ENCODE measurements at places on chromosomes 7 and 10.
A peak's percentile ranks its signal among the peaks of the same experiment; 100 is the strongest.

DNA sequence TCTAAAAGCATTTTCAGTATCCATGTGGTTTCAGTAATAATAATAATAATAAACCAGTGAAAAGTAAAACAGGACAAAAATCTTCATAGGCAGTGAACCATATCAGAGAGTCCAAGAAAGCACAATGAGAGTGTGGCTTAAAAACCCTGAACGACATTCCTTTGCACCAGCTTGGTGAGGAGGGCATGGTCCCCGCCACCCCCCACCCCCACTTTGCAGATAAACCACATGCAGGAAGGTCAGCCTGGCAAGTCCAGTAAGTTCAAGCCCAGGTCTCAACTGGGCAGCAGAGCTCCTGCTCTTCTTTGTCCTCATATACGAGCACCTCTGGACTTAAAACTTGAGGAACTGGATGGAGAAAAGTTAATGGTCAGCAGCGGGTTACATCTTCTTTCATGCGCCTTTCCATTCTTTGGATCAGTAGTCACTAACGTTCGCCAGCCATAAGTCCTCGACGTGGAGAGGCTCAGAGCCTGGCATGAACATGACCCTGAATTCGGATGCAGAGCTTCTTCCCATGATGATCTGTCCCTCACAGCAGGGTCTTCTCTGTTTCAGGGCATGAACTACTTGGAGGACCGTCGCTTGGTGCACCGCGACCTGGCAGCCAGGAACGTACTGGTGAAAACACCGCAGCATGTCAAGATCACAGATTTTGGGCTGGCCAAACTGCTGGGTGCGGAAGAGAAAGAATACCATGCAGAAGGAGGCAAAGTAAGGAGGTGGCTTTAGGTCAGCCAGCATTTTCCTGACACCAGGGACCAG is 172.5 kb downstream of the EGFR start:
- no peaks in the 10 kb centered on the region for H3K4me1 ChIP-seq
- H3K36me3 ChIP-seq = no peaks in the 10 kb centered on the region
- no peak overlapping the region for H3K27ac ChIP-seq

- H3K27ac ChIP-seq = no peak overlapping the region
- no peak for DNase-seq
- H3K4me1 ChIP-seq = no peaks in the 10 kb centered on the region
Measured at GRCh38 chr10:110609605-110610004, 34.5 kb upstream of the RBM20 start.

GRCh38 chr7:30552330-30552729 is 42.3 kb upstream of the GARS1 start:
- H3K27me3 ChIP-seq = no peaks in the 10 kb centered on the region
- H3K4me1 ChIP-seq = no peaks in the 10 kb centered on the region
- H3K4me3 ChIP-seq = no peak overlapping the region
- H3K36me3 ChIP-seq = peaks cover 11% of the 10 kb centered on the region
- no peak for DNase-seq

GRCh38 chr10:24469993-24470392 is 253.7 kb downstream of the ARHGAP21 start:
- no peak overlapping the region for H3K4me3 ChIP-seq
- H3K27me3 ChIP-seq = peaks cover 5% of the 10 kb centered on the region
- no peak overlapping the region for H3K27ac ChIP-seq
- no peak for DNase-seq

- no peak for DNase-seq
- no peaks in the 10 kb centered on the region for H3K36me3 ChIP-seq
- H3K27ac ChIP-seq = no peak overlapping the region
- H3K4me1 ChIP-seq = peaks cover 39% of the 10 kb centered on the region
- no peaks in the 10 kb centered on the region for H3K27me3 ChIP-seq
Measured at GRCh38 chr7:357531-358209, 67.7 kb downstream of the FOXL3 start.

DNA sequence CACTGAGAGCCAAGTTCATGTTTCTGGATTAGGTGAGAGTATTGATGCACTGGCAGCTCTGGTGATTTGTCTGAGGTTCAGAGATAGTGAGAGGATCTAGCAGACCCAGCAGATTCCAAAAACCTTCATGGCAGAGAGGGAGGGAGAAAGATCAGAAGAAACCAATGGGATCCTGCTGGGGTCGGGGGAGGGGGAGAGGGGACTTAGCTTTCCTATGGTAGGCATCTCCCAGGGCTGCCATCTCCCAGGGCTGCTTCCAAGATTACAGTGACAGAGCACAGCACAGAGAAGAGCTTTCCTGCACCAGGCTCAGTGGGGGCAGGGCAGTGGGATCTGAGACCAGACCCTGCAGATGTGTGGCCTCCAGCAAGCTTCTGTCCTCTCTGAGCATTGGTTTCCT is 76.8 kb upstream of the GDF10 start:
- no peak for DNase-seq
- no peak overlapping the region for H3K4me3 ChIP-seq
- H3K27me3 ChIP-seq = no peaks in the 10 kb centered on the region
- no peaks in the 10 kb centered on the region for H3K36me3 ChIP-seq
- no peak overlapping the region for H3K27ac ChIP-seq
- no peaks in the 10 kb centered on the region for H3K4me1 ChIP-seq

DNA sequence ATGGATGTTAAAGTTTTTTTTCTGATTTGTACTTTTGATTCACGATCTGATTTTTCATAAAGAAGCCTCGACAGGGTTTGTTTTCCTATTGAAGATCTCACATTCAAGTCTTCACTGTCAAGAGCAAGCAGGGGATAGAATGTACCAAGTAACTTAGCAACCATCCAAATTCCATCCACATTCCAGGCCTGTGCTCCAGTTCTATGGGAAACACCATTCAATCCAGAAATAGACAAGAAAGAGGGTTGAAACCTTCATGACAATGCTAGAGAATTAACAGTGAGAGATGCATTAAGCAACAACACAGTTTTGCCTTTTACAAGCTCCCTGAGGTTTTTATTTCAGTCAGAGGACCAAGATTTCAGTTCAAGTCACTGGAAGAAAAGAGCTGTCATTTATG is 300.2 kb downstream of the NEBL start:
- H3K4me1 ChIP-seq = no peaks in the 10 kb centered on the region
- no peaks in the 10 kb centered on the region for H3K27me3 ChIP-seq
- no peak overlapping the region for H3K27ac ChIP-seq
- H3K4me3 ChIP-seq = no peak overlapping the region

GRCh38 chr7:102047-102711 is 90.2 kb upstream of the FAM20C start:
- peak overlapping the region; percentile 45 for H3K27ac ChIP-seq
- no peak for DNase-seq
- H3K4me3 ChIP-seq = no peak overlapping the region
- H3K27me3 ChIP-seq = no peaks in the 10 kb centered on the region
- no peaks in the 10 kb centered on the region for H3K36me3 ChIP-seq

DNA sequence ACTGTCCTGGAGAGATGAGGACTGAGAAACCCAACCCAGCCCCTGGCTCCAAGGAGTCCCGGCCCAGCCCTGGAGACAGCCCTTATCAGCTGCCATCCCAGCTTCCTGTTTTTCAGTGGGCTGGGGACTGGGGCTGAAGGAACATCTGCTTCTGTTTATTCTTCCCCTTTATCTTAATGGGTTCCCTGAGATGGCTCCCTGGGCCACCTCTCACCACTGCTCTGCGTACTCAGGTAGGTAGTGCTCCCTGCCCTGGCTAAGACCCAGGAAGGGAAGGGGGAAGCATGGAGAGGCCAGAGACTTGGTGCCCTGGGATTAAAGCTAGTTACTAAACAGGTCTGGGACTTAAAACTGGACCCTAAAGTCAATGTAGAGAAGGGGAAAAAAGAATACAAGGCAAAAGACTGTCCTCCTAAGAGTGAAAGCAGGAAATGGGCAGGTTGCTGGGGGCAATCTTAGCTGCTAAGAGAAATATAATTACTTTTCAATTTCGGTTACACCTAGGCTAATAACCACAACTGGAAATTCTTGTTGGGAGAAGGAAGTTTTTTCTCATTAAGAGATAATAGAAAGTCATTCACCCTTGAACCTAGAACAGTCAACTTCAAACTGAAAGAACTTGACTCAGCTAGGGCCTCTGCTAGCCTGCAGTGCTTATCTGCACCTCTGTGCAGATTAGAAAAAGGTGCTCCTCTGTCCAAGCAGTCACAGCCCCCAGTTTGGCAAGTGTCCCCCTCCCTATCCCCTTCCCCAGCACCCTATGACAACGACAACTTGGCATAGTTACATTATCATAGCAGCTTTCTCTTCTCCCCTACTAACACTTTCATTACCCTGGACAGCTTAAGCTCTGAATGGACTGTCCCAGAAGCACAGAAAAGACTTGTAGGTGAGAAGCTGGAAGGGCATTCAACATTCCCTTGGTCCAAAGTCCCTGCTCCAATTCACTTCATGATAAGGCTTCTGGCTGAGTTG is 65.6 kb upstream of the KDM7A start:
- H3K27me3 ChIP-seq = no peaks in the 10 kb centered on the region
- no peaks in the 10 kb centered on the region for H3K36me3 ChIP-seq
- no peak overlapping the region for H3K27ac ChIP-seq
- no peak for DNase-seq
- H3K4me1 ChIP-seq = peaks cover 10% of the 10 kb centered on the region

DNA sequence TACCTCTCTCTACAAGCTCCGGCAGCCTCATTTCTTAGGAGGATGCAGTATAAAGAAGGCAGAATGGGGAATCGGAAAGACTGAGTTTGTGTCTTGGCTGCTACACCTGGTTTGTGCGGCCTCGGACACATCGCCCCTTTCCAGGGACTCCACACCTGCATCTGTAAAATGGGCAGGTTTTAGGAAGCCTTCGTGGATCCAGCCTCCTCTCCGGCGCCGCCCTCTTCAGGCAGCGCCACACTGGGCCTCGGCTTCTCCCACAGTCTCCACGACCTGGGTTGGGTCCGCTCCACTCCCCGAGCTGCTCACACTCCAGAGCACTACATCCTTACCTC is 341 bp downstream of the GOT1 start:
- H3K36me3 ChIP-seq = peaks cover 4% of the 10 kb centered on the region
- no peak for DNase-seq
- peak overlapping the region; percentile 52 for H3K27ac ChIP-seq
- peak overlapping the region; percentile 93 for H3K4me3 ChIP-seq
- H3K27me3 ChIP-seq = no peaks in the 10 kb centered on the region
- H3K4me1 ChIP-seq = peaks cover 17% of the 10 kb centered on the region

GRCh38 chr7:134827889-134828288 is 48.5 kb downstream of the CALD1 start:
- H3K4me1 ChIP-seq = no peaks in the 10 kb centered on the region
- H3K27ac ChIP-seq = no peak overlapping the region

- no peak overlapping the region for H3K27ac ChIP-seq
- H3K27me3 ChIP-seq = no peaks in the 10 kb centered on the region
- H3K36me3 ChIP-seq = no peaks in the 10 kb centered on the region
- DNase-seq = no peak
Measured at GRCh38 chr7:89994483-89994882, 159.8 kb upstream of the STEAP1 start.

- H3K4me3 ChIP-seq = no peak overlapping the region
- H3K27ac ChIP-seq = no peak overlapping the region
- DNase-seq = no peak
- H3K36me3 ChIP-seq = no peaks in the 10 kb centered on the region
Measured at GRCh38 chr10:14309593-14309992, 21.1 kb downstream of the FRMD4A start.

- H3K4me1 ChIP-seq = no peaks in the 10 kb centered on the region
- no peaks in the 10 kb centered on the region for H3K36me3 ChIP-seq
- H3K4me3 ChIP-seq = no peak overlapping the region
- no peaks in the 10 kb centered on the region for H3K27me3 ChIP-seq
- no peak for DNase-seq
Measured at GRCh38 chr7:42736931-42737330, 174.9 kb downstream of the C7orf25 start.

DNA sequence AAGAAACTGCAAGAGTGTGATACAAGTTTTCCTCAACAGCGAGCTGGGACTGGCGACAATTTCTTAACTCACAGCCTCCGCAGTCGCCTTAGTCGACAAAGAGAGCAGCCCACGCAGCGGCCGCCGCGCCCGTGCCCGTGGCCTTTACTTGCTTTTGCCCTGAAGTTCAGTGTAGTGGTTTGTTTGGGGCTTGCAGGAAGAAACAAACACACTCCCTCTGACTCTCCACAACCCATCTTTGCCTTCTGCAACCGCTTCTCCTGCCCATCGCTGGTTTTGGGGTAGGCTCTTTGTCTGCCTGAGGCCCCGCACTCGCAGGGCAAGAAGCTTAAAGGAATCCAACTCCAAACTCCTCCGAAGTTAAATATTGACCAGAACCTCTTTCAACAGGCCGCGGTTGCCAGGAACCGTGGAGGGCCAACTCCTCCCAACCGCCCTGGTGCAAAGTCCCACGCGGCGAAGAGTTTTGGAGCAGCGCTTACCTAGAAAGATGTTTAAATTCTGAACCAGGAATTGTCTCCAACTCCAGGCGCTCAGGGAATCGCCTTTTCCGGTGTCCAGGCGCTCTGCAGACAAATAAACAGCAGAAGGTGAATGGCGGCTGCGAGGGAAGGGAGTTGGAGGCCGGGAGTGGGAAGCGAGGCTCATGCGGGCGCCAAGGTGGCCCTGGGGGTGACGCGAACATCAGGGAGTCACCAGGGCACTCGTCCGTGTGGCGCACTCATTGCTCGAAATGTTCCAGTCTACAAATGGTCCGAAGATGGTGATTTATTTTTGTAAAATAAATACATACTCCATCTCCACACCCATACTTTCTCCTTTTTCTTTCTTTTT is 8.3 kb downstream of the HOXA4 start:
- H3K36me3 ChIP-seq = no peaks in the 10 kb centered on the region
- no peaks in the 10 kb centered on the region for H3K4me1 ChIP-seq
- peaks cover 5% of the 10 kb centered on the region for H3K27me3 ChIP-seq
- H3K27ac ChIP-seq = no peak overlapping the region
- H3K4me3 ChIP-seq = no peak overlapping the region

- no peak overlapping the region for H3K4me3 ChIP-seq
- no peaks in the 10 kb centered on the region for H3K36me3 ChIP-seq
- no peak for DNase-seq
- H3K27me3 ChIP-seq = peaks cover 37% of the 10 kb centered on the region
- H3K4me1 ChIP-seq = peaks cover 3% of the 10 kb centered on the region
Measured at GRCh38 chr10:7672341-7673134, 5.8 kb upstream of the ITIH5 start.

GRCh38 chr7:88109612-88110011 is 110.2 kb downstream of the SRI start:
- no peak overlapping the region for H3K4me3 ChIP-seq
- H3K36me3 ChIP-seq = no peaks in the 10 kb centered on the region
- no peaks in the 10 kb centered on the region for H3K27me3 ChIP-seq
- H3K4me1 ChIP-seq = no peaks in the 10 kb centered on the region

GRCh38 chr10:108439397-108439796 is 1274.9 kb upstream of the SORCS1 start:
- DNase-seq = no peak
- no peaks in the 10 kb centered on the region for H3K4me1 ChIP-seq
- no peak overlapping the region for H3K27ac ChIP-seq
- no peak overlapping the region for H3K4me3 ChIP-seq
- no peaks in the 10 kb centered on the region for H3K27me3 ChIP-seq

GRCh38 chr7:511476-512145 is 8.0 kb downstream of the PDGFA start:
- H3K27me3 ChIP-seq = peaks cover 5% of the 10 kb centered on the region
- DNase-seq = no peak
- peaks cover under 1% of the 10 kb centered on the region for H3K4me1 ChIP-seq
- H3K4me3 ChIP-seq = no peak overlapping the region
- no peaks in the 10 kb centered on the region for H3K36me3 ChIP-seq

- H3K27ac ChIP-seq = no peak overlapping the region
- H3K4me1 ChIP-seq = no peaks in the 10 kb centered on the region
- H3K27me3 ChIP-seq = no peaks in the 10 kb centered on the region
- no peak for DNase-seq
Measured at GRCh38 chr7:46781901-46782439, 799.9 kb downstream of the TNS3 start.

All from CD4-positive, alpha-beta T cell (primary cell).